NCI-H1105 (cell line): ENCODE measurements at places on chromosomes 16 and 17.
A peak's percentile ranks its signal among the peaks of the same experiment; 100 is the strongest.

GRCh38 chr16:30664616-30665109 is 6.4 kb downstream of the FBRS start:
- DNase-seq, result no peak

GRCh38 chr17:40938981-40939380 is 1.5 kb upstream of the KRT23 start:
- DNase-seq, result no peak

GRCh38 chr16:86930001-86930400 is 351.7 kb downstream of the FOXL1 start:
- no peak for DNase-seq

DNA sequence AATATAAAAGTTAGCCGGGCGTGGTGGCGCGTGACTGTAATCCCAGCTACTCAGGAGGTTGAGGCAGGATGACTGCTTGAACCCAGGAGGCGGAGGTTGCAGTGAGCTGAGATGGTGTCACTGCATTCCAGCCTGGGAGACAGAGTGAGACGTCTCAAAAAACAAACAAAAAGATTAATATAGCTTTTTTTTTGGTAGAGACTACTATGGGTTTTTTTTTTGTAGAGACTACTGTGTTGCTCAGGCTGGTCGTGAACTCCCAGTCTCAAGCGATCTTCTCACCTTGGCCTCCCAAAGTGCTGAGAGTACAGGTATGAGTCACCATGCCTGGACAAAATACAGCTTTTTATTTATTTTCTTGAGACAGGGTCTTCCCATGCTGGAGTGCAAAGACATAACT is 20.2 kb downstream of the ZNRF1 start:
- DNase-seq, result no peak

- DNase-seq, result no peak
Measured at GRCh38 chr17:51479303-51479702, 219.0 kb downstream of the UTP18 start.

GRCh38 chr16:28974007-28974436 is 556 bp upstream of the SPNS1 start:
- peak; percentile 53 for DNase-seq

GRCh38 chr17:9195411-9195810 is 174.1 kb downstream of the NTN1 start:
- DNase-seq, result no peak

- DNase-seq, result no peak
Measured at GRCh38 chr16:886084-886543, 84.7 kb downstream of the LMF1 start.

DNA sequence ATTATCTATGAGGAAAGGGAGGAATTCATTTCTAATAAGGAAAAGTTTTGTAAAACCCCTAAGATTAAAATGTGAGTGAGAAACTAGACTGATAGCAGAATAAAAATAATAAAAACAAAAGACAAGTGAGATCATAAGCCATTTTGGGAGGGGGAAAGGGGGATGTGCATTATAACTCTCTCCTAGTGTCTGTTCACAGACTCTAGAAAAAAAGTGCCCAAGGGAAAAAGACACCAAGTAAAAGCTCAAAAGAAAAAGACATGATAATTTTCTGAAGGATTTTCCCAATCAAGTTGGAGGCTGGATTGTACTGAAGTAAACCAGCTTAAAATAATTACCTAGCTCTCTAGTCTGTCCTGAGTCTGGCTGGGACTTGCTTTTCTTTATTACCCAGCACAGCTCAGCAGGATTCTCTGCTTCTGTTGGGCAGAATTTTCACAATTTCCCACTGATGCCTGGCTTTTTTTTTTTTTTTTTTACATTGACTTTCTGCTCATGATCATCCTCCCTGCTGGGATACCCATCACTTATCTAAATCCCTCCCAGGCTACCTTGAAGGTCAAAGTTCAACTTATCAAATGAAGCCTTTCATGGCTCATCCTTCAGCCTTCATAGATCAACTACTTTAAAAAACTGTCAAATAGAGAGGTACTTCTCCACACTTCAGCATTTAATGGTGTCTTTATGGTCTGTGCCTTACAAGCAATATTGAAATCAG is 124.2 kb upstream of the KCNJ16 start:
- no peak for DNase-seq

- DNase-seq, result no peak
Measured at GRCh38 chr17:50661795-50662391, 27.2 kb downstream of the ABCC3 start.

DNA sequence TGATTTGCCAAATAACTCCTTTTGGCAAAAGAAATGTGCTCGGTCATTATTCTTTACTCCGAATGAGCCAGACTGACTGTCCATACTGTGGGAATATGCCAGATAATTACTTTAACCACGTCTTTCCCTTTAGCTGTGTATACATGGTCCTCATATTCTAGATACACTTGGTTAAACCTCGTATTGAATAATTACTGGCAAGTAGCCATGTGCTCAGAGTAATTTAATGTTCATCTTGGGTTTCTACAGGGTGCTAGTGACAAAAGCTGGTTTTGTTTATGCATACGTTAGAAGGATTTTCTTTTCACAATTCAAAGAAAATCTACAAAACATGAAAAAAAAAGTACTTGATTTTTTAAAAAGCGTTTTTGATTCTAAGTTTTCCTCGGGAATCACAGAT is 540.3 kb downstream of the KCNJ2 start:
- DNase-seq, result peak; percentile 34

- DNase-seq, result no peak
Measured at GRCh38 chr17:35167666-35168065, 20.0 kb downstream of the UNC45B start.

- DNase-seq, result peak; percentile 1
Measured at GRCh38 chr17:40063187-40063771, 514 bp downstream of the THRA start.

- no peak for DNase-seq
Measured at GRCh38 chr17:2120586-2121335, 65.9 kb downstream of the HIC1 start.

GRCh38 chr17:65678546-65678945 is 117.1 kb upstream of the AXIN2 start:
- DNase-seq, result no peak

- no peak for DNase-seq
Measured at GRCh38 chr16:54135361-54136275, 151.0 kb downstream of the IRX3 start.

GRCh38 chr17:41334385-41335305 is 16.0 kb downstream of the KRT33A start:
- DNase-seq, result no peak

DNA sequence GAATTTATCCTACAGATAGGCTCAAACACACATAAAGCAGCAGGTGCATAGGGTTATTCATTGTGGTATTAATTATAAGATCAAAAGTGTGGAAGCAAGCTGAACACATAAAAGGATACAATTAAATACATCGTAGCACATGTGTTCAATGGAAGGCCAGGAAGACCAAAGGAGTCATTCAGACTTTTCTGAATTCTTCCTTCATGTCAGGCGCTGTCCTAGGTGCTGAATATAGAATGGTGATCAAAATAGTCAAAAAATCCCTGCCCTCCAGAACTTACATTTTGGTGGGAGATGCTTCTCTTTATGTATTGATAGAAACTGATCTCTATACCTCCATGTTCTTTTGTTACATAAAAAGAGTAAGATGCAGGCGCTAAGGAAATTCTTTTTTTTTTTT is 439.0 kb upstream of the ASIC2 start:
- DNase-seq, result no peak

DNA sequence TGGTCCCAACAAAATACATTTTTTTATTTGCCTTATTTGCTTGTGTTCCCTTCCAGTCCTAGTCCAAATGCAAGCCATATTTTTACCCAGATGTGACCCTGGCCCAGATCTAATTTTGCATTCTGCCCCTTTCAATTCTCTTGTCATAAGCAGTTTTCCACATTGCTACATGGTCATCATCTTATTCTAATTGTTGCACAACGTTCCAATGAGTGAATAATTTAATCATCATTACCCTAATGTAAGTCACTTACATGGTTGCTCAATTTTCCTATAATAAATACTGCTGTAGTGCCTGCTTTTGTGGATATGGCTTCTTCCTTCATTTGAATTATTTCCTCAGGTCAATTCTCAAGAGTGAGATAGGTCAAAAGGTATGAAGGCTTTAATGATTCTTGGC is 12.8 kb downstream of the RSAD1 start:
- no peak for DNase-seq

DNA sequence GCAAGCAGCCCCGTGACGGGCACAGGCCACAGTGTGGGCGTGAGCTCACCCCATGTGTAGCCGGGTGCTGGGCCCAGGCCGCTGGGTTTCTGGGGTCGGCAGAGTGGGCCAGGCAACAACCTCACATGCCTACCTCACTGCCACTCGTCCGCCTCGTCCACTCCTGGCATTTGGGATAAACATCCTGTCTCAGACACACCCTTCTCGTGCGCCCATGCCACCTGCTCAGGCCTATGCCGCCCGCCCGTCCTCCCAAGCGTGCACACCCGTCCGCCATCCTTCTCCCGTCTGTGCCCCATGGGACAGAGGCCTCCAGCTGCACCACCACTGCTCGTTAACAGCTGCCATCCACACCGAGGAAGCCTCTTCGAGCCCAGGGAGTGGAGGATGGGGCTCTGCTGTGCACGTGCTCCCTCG is 64.3 kb downstream of the KLHDC4 start:
- no peak for DNase-seq

GRCh38 chr16:6641091-6641490 is 691.6 kb upstream of the RBFOX1 start:
- no peak for DNase-seq

GRCh38 chr16:77823067-77823466 is 34.7 kb downstream of the VAT1L start:
- no peak for DNase-seq

DNA sequence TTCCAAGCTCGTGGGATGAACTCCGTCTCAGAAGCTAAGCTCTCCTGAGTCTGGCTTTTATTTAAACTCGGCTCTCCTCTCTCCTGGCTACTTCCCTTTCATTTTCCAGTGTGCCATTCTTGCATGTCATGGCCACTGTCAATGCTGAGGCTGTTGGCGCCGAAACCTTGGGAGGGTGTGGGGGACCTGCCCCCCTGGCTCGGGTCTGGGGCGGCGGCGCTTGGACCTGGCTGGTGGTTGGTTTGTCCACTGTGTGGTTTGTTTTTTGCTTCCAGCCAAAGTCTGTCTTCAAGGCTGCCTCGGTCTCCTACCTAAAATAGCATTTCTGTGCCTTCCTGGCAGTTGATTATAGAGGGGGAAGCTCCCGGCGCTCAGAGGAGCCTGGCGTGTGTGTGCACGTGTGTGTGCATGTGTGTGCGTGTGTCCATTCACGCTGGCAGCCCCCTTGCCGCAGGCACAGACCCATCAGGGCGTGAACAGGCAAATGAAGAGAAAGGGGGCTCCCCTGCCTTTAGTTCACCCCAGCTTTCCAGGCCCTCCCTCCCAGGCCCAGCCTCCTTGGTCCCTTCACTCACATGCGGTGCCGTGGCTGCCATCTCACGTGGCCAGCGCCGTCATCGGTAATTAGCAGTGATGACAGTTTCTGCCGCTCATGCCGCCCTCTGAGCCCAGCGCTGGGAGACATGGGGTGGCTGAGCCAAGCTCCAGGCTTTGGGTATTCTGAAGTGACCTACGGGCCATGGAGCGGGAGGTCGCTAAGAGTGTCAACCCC is 179.9 kb downstream of the SEC14L1 start:
- DNase-seq, result no peak

DNA sequence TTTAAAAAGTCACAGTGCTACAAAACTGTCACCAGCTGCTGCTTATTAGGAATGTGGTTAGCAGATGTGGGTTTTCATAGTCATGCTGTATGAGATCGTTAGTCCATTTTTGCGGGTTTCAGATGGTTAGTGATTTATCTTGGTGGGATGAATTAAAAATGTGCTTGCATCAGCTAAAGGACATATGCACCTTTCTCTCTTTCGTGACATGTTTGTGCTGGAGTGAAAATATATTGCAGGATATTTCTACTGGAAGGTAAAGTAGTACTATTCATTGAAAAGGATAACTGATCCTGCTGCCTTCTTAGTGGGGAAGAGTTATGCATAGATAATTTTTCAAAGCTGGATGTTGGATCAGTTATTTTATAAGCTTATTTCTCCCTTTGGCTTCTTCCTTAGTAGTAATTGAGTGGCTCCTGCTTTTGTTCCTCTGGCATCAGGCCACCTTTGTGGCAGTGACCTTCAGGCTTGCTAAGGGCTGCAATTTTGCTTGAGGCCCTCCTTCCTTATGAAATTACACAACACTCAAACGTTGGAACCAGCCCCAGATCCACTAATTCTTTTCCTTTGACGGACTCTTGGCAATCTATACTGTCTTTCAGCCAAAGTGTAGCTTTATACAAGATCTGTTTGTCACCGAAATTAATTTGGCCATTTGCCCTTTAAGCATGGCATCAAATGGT is 7.5 kb upstream of the SNTB2 start:
- peak; percentile 57 for DNase-seq

DNA sequence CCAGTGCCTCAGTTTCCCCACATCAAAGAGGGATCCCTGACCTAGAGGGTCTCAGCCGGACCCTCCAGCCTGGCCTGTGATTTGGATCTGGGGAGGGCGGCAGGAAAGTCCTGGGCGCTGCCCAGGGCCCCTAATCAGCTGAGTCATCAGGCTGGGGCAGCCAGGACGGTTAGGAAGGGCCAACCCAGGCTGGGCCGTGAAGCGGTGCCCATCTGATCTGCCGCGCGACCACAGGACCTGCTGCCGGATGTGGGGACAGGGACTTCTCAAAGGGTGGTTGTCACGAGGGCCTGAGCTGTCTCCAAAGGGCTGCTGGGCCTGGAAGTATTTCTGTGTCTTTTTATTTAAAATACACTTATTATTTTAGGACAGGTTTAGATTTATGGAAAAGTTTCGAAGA is 4.4 kb downstream of the TPSAB1 start:
- DNase-seq, result no peak

- DNase-seq, result no peak
Measured at GRCh38 chr16:22844416-22844815, 30.5 kb downstream of the HS3ST2 start.

GRCh38 chr17:68566442-68566738 is 34.8 kb downstream of the FAM20A start:
- DNase-seq, result no peak

GRCh38 chr17:31488982-31489294 is 97.5 kb downstream of the RAB11FIP4 start:
- no peak for DNase-seq

- no peak for DNase-seq
Measured at GRCh38 chr16:13344001-13344400, 442.6 kb downstream of the SHISA9 start.

- no peak for DNase-seq
Measured at GRCh38 chr17:44589316-44590071, 32.2 kb downstream of the FZD2 start.

- no peak for DNase-seq
Measured at GRCh38 chr16:72287649-72288048, 115.7 kb upstream of the PMFBP1 start.

- DNase-seq, result peak; percentile 48
Measured at GRCh38 chr17:46002311-46002972, 3.4 kb downstream of the STH start.

GRCh38 chr17:76567634-76568432 is 17.8 kb downstream of the ST6GALNAC2 start:
- DNase-seq, result no peak
